Astrocyte of the cerebellum (primary cell): ENCODE measurements at places on chromosomes 13 and 19.

DNA sequence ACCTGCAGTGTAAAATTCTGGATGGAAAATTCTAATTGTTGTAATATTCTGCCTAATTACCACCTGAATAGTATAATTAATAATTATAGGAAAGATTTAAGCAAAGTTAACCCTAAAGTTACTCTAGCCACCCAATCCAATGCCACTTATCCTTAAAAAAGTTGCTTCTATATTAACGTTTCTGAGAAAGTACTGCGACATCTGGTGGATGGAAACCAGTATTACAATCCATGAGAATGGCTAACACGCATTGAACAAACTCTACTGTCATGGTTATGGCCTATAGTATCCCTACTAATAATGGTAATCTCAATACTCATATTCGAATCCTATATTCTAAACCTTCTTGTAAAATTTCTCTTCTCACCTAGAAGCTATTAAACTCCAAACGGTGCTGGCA, 1551.8 kb downstream of the SLITRK1 start:
- DNase-seq, result no peak

GRCh38 chr13:103694471-103694870, 628.3 kb upstream of the SLC10A2 start:
- DNase-seq, result no peak

GRCh38 chr13:44763615-44764301, 187.6 kb upstream of the TSC22D1 start:
- no peak for DNase-seq

DNA sequence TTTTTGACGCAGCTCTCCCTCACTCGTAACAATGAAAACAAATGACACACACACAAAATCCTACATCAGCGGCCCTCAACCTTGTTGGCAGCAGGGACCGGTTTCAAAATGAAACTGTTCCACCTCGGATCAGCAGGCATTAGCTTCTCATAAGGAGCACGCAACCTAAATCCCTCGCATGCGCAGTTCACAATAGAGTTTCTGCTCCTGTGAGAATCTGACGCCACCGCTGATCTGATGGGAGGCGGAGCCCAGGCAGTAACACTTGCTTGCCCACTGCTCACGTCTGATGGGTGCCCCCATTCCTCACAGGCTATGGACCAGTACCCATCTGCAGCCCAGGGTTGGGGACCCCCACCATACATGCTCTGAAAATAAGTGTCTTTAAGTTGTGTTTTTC, 43.4 kb downstream of the DHRS12 start:
- no peak for DNase-seq

- no peak for DNase-seq
These were observed 881.1 kb downstream of the PCDH9 start for GRCh38 chr13:66348745-66349690.

GRCh38 chr13:24692561-24692960, 12.4 kb downstream of the ATP12A start:
- DNase-seq, result peak; percentile 70

DNA sequence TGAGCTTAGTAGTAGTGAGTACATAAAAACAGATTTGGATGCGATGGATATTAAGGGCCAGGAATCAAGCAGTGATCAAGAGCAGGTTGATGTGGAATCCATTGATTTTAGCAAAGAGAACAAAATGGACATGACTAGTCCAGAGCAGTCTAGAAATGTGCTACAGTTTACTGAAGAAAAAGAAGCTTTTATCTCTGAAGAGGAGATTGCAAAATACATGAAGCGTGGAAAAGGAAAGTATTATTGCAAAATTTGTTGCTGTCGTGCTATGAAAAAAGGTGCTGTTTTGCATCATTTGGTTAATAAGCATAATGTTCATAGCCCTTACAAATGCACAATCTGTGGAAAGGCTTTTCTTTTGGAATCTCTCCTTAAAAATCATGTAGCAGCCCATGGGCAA, 11.4 kb downstream of the CHAMP1 start:
- DNase-seq, result no peak

GRCh38 chr13:111971891-111972780, 94.8 kb upstream of the SOX1 start:
- DNase-seq, result no peak

DNA sequence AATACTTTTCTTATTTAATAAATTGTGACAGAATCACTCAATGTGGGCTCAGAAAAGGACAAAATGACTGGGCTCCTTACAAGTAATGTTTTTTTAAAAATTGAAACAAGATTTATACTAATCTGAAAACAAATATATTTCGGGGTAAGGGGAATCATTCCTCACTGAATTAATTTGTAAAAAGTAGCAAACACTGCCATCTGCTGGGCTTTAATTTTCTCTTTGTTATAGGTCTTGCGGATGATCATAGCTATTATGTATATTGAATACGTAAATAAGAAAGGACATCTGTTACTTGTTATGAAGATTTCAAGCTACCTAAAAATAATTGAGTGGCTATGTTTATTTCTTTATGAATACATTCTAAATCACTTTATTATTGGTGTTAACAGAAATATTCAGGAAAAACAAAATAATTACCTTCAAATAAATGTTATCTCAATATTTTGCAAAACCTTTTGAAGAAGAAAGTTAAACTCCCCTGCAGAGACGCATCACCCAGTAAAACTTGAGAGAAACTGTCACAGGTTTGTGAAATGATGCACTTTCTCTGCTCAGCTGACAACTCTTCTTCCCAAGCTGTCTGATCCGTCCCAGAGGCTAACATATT, 17.8 kb upstream of the ENOX1 start:
- peak; percentile 69 for DNase-seq

- no peak for DNase-seq
These were observed 8.3 kb upstream of the JUND start for GRCh38 chr19:18289471-18290301.

DNA sequence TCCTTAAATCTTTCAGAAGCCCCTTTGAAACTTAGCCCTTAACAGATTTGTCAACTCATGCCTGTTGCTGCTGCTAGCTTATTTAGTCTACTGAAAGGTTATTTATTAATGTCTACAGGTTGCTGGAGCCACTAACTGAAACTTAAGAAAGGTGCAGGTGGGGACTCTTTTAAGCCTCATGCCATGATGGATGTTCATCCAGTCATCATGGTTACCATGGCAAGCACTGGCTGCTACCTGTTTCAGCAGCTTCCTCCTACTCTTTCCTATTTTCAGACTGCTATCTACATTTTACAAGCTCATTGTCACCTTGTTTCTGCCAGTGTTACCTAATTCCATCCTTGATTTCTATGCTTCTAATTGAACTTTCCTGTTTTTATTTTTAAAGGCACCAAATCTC, 27.1 kb downstream of the DGKH start:
- DNase-seq, result no peak

DNA sequence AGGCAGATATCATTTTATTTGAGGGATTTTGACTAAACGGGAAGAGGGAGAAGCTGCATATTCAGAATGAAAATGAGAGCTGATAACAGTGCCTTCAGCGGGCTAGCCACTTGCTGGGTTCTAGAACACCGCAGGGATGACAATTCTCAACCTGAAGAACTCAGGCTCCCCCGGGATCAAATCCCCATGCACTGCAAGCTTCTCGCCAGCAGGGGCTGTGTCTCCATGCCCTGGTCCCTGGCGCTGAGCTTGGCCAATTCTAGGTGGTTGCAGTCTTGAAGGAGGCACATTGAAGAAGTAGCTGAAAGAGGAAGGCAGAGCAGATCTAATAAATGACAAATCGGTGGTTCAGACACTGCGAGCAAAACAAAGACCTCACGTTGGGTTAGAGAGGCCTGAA, 128.7 kb downstream of the UQCRFS1 start:
- DNase-seq, result no peak

- no peak for DNase-seq
These were observed 1.8 kb upstream of the TMEM272 start for GRCh38 chr13:51846756-51847155.

- no peak for DNase-seq
These were observed 311.8 kb downstream of the SPRY2 start for GRCh38 chr13:80029170-80029569.

DNA sequence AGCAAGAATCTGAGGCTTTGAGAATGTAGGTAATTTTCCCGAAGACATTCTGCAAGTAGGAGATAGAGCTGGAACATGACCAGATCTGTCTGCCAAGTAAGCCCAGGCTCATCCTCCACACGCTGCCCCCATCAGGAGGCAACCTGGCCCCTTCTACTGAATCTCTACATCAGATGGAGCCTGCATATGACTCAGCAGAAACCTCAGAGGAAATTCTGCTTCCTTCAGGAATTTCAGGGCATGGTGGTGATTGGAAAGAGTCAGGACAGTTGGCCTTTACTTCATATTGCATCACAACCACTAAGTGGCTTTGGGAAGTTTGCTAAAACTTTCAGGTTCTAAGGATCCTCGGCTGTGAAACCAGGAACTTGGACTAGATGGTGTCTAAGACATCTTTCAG, 85.2 kb downstream of the LRRC63 start:
- DNase-seq, result peak; percentile 73

GRCh38 chr13:67140006-67140405, 90.1 kb downstream of the PCDH9 start:
- no peak for DNase-seq

GRCh38 chr13:24888291-24888931, 124.4 kb downstream of the RNF17 start:
- DNase-seq, result no peak

- no peak for DNase-seq
These were observed 30.8 kb upstream of the IGFL1 start for GRCh38 chr19:46198756-46199155.

DNA sequence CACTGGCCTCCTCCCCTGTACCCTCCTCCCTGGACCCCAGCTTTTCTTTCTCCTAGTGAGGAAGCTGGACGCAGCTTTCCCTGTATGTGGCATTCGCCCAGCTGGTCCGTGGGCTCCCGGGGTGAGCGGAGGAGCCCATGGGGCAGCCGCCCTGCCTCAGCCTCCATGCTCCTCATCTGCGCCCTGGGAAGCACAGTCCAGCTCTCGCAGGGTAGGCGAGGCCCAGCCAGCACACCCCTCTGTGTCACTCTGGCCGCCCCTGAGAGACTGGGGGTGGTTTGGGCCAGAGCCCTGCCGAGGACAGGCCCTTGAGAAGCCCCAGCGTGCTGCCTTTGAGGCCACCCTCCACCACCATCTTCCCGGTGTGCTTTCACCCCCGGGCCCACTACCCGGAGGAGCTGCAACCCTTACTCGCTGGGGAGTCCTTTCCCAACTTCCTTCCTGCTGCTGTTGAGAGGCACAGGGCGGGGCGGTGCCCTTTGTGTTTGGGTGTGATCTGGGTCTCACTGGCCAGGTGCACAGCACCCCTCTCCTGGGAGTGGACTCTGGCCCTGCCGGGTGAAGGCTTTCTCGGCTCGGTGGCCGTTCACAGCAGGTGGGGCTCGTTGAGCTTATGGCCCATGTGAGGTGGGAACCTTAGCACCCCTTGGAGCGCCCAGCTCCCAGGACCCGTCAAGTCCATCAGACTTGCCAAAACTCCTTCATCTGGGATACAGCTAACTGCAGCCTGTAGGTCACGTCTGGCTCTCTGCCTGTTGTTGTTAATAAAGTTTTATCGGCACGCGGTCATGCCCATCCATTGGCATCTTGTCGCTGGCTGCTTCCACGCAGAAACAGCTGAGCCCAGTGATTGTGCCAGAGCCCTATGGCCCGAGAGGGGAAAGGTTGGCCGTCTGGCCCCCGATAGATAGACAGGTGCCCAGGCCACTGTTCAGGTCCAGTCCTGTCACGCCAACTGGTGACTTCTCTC, 3.2 kb downstream of the NCLN start:
- no peak for DNase-seq

DNA sequence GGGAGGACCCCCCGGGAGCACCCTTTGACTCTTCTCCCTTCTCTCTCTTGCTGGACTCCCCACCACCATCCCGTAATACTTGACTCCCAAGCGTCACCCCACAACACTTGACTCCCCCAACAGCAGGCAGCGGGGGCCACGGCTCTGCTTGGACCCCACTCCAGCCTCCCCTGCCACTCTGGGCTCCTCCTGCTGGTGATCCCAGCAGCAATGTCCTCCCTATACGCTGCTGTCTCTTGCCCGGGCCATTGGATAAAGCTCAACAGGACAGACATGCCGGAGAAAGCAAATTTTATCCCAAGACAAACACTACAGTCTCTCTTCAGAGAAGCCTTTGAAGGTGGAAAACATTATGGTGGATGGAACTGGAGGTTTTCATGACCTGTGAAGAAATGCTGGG, 20.4 kb upstream of the AMER2 start:
- DNase-seq, result no peak

- no peak for DNase-seq
These were observed 2.0 kb upstream of the MEDAG start for GRCh38 chr13:30904043-30904442.

DNA sequence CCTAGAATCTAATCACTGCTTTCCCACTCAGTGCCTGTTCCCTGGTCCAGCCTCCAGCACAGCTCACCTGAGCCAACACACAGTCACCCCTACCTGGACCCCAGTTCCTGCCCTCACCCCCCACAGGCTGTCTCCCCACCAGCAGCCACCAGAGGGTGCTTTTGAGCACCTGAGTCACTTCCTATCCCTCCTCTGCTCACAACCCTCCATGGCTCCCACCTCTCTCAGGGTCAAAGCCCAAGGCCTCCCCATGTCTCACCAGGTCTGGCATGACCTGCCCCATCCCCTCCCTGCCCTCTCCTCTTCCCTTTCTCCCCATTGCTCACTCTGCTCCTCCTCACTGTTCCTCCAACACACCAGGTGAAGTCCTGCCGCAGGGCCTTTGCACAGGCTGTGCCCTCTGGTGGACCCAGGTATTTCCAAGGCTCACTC, 7.1 kb upstream of the DPP9 start:
- no peak for DNase-seq

DNA sequence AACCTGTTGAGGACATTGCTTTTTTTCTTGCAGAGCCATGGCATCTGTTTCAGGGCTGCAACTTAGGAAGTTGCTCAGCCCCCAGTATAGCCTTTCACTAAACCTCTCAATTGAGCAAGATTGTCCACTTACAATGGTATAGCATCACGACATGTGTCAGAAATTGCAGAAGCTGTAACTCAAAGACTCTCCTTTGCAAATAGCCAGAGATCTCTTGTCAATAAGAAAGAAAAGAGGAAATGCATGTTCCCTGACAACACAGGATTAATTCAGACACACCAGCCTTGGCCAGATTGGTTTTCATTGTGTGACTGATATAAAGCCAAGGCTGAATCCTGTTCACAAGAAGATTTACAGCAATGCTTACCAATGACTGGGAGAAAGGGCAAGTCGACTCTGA, 38.7 kb upstream of the CYSLTR2 start:
- DNase-seq, result no peak

GRCh38 chr19:8638078-8638619, 7.7 kb downstream of the NFILZ start:
- peak; percentile 92 for DNase-seq

DNA sequence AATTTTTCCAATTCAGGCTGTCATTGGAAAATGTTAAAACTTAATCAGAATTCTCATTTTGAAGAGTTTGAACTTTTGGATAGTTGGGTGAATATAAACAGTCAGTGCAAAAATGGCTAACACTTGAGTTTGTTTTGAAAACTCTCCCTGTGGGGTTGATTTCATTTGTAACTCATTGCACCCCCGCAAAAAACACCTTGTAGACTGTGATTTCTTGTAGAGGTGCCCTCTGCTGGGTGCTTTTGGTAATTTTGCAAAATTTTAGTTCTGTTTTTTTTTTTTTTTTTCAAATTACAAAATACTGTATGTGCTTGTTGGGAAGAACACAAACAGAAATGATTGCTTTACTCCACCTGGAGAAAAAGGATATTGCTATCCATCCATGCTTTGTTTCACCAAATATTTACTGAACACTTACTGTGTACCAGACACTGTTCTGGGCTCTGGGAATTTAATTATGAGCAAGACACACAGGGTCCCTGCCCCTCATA, 28.2 kb upstream of the GPI start:
- DNase-seq, result no peak
